ENCODE measurements at places on chromosomes 16 and 17.

DNA sequence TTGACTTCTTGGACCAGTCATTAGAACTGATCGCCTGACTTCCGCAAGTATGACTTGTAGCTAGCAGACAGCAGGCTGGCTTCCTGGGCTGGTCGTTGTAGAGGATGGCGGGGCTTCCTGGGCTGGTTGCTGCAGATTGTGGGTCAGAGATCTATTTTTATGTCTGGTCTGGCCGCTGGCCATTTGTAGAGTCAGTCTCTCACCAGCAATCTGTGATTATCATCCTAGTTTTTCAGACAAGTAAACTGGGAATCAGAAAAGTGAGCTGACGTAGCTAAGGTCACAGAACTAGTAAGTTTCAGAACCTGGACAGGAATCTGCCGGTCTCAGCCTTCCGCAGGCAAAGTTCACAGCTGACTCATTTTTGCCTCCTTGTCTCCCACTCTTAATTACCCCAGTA lies 19.1 kb downstream of the GPR142 start:
- no peak overlapping the region for H3K4me3 ChIP-seq
- no peak for DNase-seq
- H3K27ac ChIP-seq = no peak overlapping the region

GRCh38 chr16:67460168-67460567 lies 20.8 kb downstream of the ATP6V0D1 start:
- peak overlapping the region; percentile 86 for H3K27ac ChIP-seq
- peaks cover 96% of the 10 kb centered on the region for H3K4me1 ChIP-seq
- H3K27me3 ChIP-seq = no peaks in the 10 kb centered on the region
- no peak overlapping the region for H3K4me3 ChIP-seq
- no peak for DNase-seq

GRCh38 chr17:68969101-68969500 lies 13.9 kb upstream of the ABCA8 start:
- DNase-seq = no peak
- H3K27ac ChIP-seq = no peak overlapping the region
- no peaks in the 10 kb centered on the region for H3K27me3 ChIP-seq

GRCh38 chr16:87808108-87808507 lies 42.3 kb upstream of the KLHDC4 start:
- H3K27me3 ChIP-seq = peaks cover 12% of the 10 kb centered on the region

DNA sequence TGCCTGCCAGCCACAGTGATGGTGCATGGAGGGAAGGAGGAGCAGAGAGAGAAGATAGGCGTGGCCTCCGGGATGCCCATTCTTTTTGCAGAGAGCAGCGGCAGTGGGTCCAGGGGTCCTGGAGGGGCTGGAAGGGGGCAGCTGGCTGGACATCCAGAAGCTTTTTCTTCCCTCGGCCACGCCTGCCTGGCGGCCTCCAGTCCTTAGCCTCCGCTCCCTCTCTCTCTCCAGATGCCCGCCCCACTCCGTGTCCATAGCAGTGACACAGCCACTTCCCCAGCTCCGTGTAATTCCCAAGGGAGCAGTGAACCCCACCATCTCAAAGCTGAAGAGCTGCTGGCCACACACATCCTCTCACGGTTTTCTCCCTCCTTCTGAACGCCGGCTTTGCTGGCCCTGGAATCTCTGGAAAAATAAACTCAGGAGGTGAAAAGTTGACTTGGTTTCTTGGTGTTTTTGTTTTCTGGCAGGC lies 26.3 kb upstream of the CDC42EP4 start:
- H3K27me3 ChIP-seq = no peaks in the 10 kb centered on the region
- H3K27ac ChIP-seq = no peak overlapping the region
- peak; percentile 77 for DNase-seq
- no peak overlapping the region for H3K4me3 ChIP-seq
- no peaks in the 10 kb centered on the region for H3K36me3 ChIP-seq
- peaks cover 77% of the 10 kb centered on the region for H3K4me1 ChIP-seq

GRCh38 chr17:28549236-28550132 lies 2.9 kb downstream of the UNC119 start:
- no peak overlapping the region for H3K27ac ChIP-seq
- peaks cover 26% of the 10 kb centered on the region for H3K36me3 ChIP-seq
- H3K27me3 ChIP-seq = no peaks in the 10 kb centered on the region
- H3K4me1 ChIP-seq = peaks cover 27% of the 10 kb centered on the region
- H3K4me3 ChIP-seq = no peak overlapping the region
- no peak for DNase-seq

DNA sequence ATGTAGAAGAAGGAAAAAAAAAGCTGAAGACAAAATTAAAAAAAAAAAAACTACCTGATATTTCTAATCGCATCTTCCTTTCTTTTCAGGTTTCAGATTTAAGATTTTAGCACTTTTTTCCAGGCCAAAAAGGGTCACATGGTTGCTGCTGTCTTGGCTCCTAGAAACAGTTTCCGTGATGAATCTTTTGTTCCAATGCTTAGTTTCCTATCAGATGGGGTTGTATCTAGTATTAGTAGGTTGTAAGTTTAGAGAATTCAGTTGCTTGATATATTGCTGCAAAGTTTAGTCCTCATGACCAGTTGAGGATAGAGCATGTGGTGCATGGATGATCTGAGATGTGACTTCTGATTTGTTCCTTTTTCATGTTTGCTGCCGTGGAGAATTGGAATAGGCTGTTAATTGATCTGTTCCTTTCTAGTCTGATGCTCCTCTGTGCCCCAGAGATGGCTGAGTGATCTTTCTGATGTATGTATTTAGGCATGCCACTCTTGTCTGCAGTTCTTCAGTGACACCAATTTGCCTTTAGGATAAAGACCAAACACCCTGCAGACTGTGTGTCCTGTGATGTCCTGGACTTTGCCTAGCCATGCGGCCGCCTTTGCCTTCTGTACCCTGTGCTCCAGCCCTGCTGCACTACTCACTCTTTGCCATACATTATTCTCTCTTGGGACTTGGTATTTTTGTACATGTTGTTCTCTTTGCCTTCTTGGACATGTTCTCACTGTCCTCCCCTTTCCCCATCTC lies 94.0 kb downstream of the MRTFB start:
- H3K27me3 ChIP-seq = no peaks in the 10 kb centered on the region
- H3K4me3 ChIP-seq = no peak overlapping the region
- no peaks in the 10 kb centered on the region for H3K36me3 ChIP-seq
- H3K4me1 ChIP-seq = no peaks in the 10 kb centered on the region

Measured in suprapubic skin (tissue), 4 donors.